ENCODE measurements at places on chromosomes 2 and 18. TPM values are rescaled to one million over a fixed set of nuclear protein-coding genes. Genes with fewer than 3 reads are reported as not detected.

SULT1C4 gene
- 39.4 TPM for total RNA-seq

SERPINB3 gene
- not detected for total RNA-seq

C1QL2 gene
- total RNA-seq, result 4.1 TPM

FSIP2 gene
- 5.5 TPM for total RNA-seq

HSBP1L1 gene
- 6.3 TPM for total RNA-seq

NR4A2 gene
- 6.5 TPM for total RNA-seq

TCF7L1 gene
- 7.4 TPM for total RNA-seq

SERPINB13 gene
- total RNA-seq, result 0.33 TPM

CDKL4 gene
- total RNA-seq, result 4.1 TPM

ABCB11 gene
- 0.38 TPM for total RNA-seq

TMEM163 gene
- total RNA-seq, result 4.7 TPM
